ENCODE measurements at places on chromosomes 6 and 20.

GRCh38 chr6:145502416-145502815 is 232.9 kb downstream of the EPM2A start:
- no peak for DNase-seq

DNA sequence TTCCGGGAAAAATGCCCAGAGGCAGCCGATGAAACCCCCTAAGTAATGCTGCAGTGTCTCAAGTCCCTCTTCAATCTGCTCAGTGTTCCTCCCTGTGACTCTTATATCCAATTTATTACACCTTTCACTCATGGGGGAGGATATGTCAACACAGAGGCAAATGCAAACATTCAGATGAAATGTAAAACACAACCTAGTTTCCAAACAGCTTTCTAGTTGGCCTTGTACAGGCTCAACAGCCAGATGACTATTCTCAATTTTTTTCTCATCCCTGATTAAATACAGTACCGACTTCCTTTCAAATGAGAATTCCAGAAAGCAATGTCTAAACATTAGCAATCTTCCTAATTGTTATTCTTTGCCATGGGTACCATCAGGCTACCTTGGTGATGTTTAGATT is 65.0 kb downstream of the BLOC1S5 start:
- DNase-seq = no peak

DNA sequence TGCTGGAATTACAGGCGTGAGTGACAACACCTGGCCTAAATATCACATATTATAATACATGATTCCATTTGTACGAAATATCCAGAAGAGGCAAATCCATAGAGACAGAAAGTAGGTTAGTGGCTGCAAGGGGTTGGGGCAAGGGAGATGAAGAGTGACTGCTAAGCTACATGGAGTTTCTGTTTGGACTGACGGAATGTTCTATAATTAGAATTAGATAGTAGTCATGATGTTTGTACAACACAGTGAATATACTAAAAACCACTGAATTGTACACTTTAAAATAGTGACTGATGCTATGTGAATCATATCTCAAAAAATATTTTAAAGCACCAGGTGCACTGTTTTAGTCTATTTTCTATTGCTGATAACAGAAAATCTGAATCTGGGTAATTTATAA is 3.7 kb upstream of the HEBP2 start:
- no peak for DNase-seq

GRCh38 chr20:44065401-44066340 is 121.3 kb downstream of the JPH2 start:
- DNase-seq = no peak

- no peak for DNase-seq
Observed at GRCh38 chr6:5082487-5083306, 2.4 kb upstream of the PPP1R3G start.

DNA sequence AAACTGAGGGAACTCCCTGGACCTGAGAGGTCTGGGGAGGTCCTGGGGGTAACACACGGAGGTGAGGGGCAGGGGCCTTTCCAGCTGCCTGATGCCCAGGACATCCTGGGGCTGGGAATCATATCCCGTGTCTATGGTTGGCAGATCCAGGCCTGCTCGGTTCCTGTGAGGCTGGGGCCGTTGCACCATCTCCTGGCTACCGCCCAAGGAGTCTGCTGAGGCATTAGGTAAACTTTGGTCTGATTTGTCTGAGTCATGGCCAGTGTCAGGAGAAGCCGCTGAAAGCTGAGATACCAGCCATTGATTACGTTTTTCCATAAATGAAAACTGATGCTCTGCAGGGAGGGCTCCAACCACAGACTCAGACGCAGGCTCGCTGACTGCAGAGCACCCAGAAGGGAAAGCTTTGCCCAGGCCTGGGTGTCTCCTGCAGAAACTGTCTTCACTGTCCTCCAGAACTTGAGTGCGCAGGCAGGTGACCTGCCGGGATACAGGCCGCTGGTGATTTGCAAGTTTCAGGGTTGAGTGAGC is 14.2 kb downstream of the TRAF3IP2 start:
- no peak for DNase-seq

GRCh38 chr20:62860924-62861691 is 514 bp downstream of the TCFL5 start:
- no peak for DNase-seq

DNA sequence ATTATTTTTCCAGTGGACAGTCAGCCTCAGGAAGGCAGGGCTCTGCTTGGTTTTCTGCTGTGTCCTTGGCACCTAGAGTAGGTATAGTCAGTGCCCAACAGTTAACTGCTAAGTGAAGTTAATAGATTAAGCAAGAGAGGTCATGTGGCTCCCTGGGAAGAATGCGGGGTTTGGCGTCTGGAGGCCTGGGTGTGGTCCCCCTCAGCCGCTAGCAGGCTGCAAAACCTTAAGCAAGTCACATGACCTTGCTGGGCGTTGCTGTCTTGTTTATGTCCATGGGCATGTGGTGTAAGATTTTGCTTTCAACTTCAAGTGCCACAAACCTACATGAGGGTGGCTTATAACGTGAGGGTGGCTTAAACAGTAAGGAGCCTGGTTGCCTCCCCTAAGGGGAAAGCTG is 75.5 kb upstream of the SCP2D1 start:
- no peak for DNase-seq

GRCh38 chr20:3815703-3816315 is 4.5 kb upstream of the AP5S1 start:
- no peak for DNase-seq

DNA sequence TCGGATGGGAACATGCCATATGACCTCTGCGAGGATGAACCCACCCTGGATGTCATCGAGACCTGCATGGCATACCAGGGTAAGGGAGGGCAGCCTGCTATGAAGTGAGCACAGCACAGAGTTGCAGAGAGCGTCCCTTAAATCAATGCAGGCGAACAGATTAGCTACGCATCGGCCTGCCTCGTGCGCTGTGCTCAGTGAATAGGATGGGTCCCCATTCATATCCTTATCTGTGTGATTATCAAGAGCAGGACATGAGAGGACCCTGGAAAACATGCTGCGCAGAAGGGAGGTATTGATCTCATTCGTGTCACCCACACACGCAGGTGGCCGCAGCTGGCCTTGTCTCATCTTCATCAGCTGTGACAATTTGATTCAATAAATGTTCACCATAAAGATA is 25.6 kb upstream of the FAM83D start:
- no peak for DNase-seq

GRCh38 chr6:160336200-160336599 is 12.0 kb upstream of the SLC22A3 start:
- DNase-seq = no peak

DNA sequence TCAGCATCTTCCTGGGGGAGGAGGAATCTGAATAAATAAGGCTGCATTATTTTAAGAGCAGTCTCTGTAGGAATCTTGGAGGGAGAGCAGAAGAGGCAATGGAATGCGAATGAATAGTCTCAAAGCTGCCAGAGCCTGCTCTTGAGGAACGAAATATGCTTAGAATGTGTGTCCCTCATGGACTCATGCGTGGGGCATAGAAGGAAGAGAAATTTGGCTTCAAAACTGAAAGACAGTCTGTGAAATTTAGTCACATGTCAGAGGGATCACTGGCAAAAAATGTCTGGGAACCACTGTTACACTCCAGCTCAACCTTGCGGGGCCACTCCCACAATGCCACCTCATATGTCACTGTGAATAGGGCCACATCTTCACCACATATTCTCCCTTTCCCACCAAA is 95.5 kb downstream of the GJA10 start:
- no peak for DNase-seq

- DNase-seq = no peak
Observed at GRCh38 chr20:46752728-46753127, 43.3 kb downstream of the SLC2A10 start.

DNA sequence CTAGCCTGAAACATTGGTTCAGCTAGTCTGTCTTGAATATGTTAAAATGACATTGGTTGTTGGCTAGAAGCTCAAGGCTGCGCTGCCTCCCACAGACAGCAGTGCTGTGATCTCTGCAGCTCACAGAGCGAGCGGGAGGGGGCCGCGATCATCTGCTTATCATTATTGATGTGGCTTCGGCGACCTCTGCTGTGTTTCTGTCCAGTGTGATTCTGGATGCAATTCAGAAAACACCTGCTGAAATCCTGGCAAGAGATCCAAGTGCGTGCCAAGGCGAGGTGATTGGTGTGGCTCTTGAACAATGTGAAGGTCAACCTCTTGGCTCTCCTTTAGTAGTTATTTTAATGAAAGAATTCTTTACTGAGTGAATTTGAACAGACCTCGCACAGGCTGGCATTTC is 142.3 kb upstream of the SASH1 start:
- no peak for DNase-seq

DNA sequence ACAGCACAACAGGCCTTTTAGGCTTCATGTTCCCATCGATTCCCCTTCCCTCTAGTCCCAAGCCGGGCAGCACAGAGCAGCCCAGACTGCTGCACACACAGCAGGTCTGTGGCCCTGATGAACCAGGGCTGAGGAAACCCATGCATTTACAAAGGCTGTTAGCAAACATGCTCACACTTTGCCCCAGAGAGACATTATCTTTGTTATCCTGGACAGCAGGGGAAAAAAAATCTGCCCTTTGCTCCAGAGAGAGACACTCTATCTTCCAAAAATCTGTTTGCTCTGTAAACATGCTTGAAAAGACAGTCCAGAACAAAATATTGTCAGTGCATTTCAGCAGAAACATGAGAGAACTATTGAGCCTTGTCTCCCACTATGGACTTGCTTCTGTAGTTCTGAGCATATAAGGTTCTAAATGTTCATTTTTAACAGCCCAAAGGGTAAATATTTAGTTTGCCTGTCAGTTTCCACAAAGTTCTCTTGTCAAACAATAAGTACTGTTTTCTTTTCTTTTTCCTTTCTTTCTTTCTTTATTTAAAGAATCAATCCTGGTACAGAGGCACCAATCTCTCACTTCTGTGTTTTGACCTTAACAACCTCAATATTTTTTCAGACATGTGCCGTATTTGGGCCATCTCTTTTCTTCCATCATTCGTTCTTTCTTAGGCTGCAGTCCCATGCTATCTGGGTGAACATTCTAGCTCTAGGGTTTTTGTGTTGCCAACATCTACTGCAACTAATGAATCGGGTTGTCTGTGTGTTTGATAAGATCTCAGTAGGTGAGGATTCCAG is 468.0 kb downstream of the EPM2A start:
- DNase-seq = no peak

GRCh38 chr20:42067596-42067995 is 449.4 kb upstream of the CHD6 start:
- no peak for DNase-seq

GRCh38 chr6:169239181-169239580 is 14.5 kb downstream of the THBS2 start:
- DNase-seq = no peak

- no peak for DNase-seq
Observed at GRCh38 chr6:55675941-55676340, 96.9 kb upstream of the HMGCLL1 start.

DNA sequence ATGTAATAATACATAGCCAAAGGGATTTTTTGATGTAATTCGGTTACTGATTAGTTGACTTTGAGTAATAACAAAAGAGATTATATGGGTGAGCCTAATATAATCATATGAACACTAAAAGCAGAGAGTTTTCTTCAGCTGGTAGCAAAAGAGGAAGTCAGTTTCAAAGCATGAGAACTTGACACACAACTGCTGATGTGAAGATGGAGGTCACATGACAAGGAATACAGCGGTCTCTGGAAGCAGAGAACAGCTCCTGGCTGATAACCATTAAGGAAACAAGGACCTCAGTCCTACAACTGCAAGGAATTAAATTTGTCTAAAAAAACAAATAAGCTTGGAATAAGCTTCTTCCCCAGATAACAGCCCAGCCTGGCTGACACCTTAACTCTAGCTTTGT is 154.5 kb upstream of the PRND start:
- no peak for DNase-seq

Data from iPS DF 6.9 (cell line).